ENCODE measurements at places on chromosomes 7 and 10.

- no peak for DNase-seq
These were observed 441.4 kb downstream of the DPP6 start for GRCh38 chr7:154493594-154493993.

- DNase-seq, result no peak
These were observed 8.7 kb upstream of the TCAF1 start for GRCh38 chr7:143910473-143911248.

DNA sequence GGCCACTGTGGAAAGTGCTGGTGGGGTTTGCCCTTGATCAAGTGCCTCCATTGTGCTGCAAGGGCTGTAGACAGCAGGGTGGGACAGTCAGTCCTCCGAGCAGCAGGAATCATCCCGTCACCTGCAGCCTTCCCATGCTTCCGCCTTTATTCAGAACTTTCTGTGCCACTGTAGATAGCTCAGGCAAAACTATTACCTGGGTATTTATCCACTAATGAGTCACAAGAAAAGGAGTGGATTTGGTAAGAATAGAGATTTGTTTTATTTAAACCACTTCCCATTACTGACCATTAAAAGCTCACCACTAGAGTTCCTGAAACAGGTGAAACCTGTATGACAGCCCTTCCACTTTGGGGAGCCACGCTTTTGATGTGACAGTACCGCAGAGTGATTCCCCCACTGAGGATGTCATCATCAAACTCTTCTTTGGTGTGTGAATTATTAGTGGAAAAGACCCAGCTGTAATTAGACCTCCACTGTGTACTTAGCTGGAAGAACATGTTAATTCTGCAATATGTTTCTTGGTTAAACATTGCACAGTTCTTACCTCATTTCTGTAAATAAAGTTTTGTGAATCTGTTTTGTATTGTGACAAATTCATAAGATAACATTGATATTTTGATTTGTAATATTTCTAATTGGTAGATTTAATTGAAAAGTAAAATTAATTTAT, 208.8 kb downstream of the MLLT10 start:
- DNase-seq, result no peak

- DNase-seq, result no peak
These were observed 21.8 kb downstream of the CARD11 start for GRCh38 chr7:3021825-3022224.

GRCh38 chr10:83961620-83962019, 177.7 kb upstream of the GHITM start:
- no peak for DNase-seq

DNA sequence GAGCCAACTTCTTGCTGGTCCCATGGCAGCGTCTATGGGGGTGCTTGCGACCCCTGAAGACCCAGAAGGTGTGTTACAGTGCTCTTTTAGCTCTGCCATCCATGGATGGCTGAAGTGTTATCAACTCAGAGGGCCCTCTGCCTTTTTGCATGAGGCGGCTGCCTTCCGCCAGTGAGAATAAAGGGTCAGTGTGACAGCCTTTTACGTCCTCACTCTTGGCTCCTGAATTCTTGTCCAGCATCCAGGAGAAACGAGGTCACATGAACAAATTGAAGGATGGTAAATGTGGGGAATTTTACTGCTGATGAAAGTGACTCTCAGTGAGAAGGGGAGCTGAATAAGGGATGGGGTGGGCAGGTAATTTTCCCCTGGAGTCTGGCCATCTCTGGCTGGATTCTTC, 24.1 kb downstream of the SSMEM1 start:
- DNase-seq, result no peak

DNA sequence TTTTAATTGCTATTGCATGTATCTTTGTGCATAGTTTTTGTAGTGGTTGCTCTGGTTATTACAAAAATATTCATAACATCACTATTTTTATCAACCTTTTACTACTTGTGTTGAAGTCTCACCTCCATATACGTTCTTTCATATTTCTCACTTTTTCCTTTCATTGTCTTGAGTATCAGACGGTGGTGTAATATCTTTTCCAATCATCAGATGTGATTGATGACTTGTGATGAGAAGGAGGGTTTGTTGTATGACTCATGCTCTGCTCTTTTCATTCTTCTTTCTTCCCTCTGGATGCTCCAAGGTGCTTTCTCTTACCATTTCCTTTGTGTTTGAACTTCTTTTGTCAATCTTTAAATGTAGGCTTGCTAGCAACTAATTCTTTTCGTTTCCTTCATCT, 310.2 kb downstream of the TNS3 start:
- DNase-seq, result no peak

GRCh38 chr10:102782673-102783551, 39.2 kb downstream of the WBP1L start:
- no peak for DNase-seq

- no peak for DNase-seq
These were observed 23.7 kb downstream of the NKX6-2 start for GRCh38 chr10:132762267-132762666.

All from HuH-7 (cell line).